ENCODE measurements at places on chromosomes 11 and 22.
A peak's percentile ranks its signal among the peaks of the same experiment; 100 is the strongest.

GRCh38 chr22:42131562-42131961 lies 952 bp upstream of the CYP2D6 start:
- DNase-seq = no peak

DNA sequence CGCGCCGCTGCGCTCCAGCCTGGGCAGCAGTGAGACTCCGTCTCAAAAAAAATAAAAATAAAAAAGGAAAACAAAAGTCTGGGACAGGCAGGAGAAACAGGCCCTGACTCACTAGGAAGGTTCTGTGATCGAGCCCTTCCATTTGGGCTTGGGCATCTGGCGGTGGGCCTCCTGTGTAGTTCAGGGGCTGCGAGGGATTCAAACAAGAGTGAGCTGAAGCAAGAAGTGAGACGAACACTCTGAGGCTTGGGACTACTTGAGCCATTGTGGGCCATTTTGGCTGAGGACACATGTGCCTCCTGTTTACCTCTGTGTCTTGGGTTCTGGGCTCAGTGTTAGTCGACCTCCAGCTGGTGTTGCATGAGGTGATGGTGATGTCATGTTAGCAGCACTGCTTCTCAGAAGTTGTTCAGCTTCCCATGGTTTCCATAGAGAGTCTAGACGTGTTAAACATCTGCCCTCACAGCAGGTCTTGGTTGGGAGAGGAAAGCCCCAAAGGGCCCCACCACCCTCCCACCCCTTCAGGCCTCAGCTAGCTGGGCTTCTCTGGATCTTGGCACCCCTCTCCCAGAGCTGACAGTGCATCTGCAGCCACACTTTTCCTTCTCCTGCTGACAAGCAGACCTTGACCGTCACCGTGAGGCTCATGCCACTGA lies 57.8 kb downstream of the MED15 start:
- DNase-seq = no peak

GRCh38 chr11:75163921-75164849 lies 13.3 kb downstream of the SLCO2B1 start:
- DNase-seq = peak; percentile 84

DNA sequence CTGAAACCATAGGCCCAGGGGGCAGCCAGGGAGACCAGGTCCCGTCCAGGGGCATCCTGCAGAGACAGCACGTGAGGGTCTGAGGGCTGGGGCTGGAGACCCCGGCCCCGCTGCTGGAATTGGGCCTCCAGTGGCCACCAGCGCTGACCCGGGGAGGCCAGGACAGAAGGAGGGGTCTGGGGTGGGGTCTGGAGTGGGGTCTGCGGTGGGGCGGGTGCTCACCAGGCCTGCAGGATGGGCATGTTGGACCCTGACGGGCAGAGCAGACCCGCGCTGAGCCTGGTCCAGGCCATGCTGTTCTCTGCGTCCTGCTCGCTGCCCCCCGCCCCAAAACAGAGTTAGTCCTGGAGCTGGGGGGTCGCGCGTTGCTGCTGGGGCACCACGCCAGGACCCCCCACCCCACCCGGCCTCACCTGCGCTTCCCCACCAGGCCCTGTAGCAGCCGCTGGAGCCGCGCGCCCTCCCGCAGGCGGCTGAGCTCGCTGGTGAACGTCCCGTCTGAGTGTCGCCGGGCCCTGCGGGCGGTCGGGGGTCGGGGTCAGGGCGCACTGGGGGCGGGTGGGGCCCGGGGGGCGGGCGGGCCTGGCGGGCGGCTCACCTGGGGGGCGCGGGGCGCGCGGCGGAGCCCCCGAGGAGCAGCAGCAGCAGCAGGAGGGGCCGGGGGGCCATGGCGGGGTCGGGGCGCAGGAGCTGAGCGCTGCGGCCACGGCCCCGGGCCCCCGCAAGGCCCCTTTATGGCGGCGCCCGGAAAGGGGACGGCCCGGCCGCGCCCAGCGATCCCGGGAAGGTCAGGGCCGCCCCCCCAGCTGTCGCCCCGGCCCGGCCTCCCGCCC lies at the start of gene SCT:
TSS of gene SCT (minus strand) at position 707 of the 833 bp plus-strand sequence. CDS start at position 669, 38 bp downstream.
- DNase-seq = peak; percentile 42
